GM23338 (cell line): ENCODE measurements at places on chromosomes 5 and 9. TPM values are rescaled to one million over a fixed set of nuclear protein-coding genes. Genes with fewer than 3 reads are reported as not detected.
A peak's percentile ranks its signal among the peaks of the same experiment; 100 is the strongest.

GRCh38 chr9:98961513-98962180, 17.9 kb downstream of the COL15A1 start:
- no peak for DNase-seq

- no peak for DNase-seq
These were observed 72.9 kb downstream of the SMIM15 start for GRCh38 chr5:61089351-61089750.

DNA sequence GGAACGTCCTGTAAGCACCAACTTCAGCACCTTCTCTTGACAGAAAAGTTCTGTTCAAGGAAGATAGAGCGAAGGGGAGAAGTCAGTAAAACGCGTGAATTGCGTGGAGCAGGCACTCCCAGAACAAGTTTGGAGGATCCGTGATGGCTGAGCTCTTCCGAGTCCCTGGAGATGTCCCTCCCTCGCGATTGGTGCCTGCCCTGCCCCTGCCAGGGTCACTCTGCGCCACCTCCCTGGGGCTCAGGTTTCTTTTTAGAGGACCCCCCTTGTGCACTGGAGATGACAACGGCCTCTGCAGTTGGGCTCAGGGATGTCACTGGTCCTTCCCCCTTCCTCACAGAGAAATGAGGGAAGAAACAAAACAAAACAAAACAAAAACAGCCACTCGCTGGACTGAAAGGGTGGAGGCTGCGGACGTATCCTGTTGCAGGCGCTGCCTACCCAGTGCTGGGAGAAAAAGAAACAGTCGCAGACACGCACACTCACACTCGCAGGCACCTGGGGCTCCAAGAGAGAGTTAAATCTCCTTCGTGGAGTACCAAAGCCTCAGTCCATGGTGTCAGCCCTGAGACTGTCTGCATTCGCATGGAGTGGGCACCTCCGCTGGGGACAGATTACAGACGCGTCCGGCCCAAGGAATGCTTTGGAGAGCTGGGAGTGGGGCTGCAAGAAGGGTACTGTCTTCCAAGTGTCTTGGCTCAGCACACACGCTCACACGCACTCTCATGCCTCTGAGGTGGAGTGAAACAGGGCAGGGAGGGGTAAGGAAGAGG, 512.7 kb downstream of the SLCO4C1 start:
- DNase-seq, result peak; percentile 33

DNA sequence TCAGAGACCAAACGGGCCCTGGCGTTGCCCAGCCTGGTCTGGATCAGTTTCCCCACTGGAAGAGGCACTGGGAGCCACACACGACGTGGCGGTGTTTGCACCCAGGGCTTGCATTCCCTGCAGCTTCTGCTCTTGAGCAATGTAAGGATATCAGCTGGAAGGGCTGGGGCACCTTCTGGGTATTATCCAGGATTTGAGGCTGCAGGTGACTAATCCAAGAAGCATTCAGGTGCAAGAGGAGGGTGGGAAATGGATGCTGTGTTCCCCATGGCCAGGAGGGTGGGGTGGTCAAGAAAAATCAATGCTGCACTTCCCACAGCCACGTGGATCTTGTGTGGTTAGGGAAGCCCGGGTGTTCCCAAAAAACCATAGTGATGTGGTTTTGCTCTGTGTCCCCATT, 430.9 kb downstream of the IRX2 start:
- no peak for DNase-seq

GRCh38 chr5:62093976-62094375, 212.0 kb upstream of the KIF2A start:
- peak; percentile 7 for DNase-seq

- peak; percentile 87 for DNase-seq
These were observed 10.8 kb upstream of the IFNA2 start for GRCh38 chr9:21395778-21396717.

- DNase-seq, result no peak
These were observed 526.9 kb downstream of the BNC2 start for GRCh38 chr9:16343249-16344237.

DNA sequence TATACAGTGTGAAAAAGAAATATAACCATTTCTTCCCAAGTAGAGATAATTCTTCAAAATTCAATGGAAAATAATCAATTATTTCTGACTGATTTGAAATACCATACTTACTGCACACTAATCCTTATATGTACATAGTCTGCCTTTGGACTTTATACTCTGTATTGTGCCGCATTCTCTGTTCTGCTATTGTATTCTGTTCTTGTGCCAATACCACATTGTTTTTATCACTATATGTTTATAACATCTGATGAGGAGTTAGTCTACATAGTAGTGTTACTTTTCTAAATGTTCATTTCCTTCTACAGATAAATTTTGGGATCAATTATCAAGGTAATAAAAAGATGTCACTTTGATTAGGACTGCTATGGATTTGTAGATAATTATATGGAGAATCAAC, 16.7 kb upstream of the ZNF462 start:
- DNase-seq, result no peak

DNA sequence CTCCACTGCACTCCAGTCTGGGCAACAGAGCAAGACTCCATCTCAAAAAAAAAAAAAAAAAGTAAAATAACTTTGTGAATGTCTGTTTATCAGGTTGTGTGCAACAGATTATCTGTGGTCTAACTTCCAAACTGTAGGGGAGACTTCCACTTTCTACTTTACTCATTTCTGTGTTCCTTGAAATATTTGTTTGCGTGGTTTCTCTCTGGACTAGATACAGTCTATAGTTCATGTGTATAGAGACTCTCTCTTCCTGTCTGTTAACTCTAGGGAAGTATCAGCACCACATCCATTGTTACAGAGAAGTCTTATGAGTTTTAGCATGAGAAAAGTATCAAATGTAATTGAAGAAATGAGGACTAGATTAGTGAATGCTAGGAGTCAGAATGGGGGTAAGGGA, 168.3 kb downstream of the LPAR1 start:
- DNase-seq, result no peak

GRCh38 chr5:157748760-157749461, 5.4 kb downstream of the LSM11 start:
- DNase-seq, result no peak

DNA sequence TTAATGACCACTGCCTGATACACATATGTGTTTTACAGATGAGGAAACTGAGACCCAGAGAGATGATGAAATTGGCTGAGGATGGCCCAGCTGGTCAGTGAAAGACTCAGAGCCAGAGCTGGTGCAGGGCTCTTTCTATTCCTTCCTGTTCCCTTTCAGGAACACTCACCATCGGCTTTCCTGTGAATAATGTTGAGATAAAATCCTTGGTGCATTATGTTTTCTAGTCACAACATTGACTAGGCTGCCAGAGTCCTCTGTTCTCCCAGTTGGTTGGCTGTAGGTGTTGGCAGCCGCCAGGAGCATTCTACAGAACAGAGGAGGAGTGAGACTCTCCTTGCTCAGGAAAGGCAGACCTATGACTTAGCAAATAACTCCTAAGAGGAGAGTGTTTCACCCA, 14.8 kb downstream of the TGFBI start:
- no peak for DNase-seq

DNA sequence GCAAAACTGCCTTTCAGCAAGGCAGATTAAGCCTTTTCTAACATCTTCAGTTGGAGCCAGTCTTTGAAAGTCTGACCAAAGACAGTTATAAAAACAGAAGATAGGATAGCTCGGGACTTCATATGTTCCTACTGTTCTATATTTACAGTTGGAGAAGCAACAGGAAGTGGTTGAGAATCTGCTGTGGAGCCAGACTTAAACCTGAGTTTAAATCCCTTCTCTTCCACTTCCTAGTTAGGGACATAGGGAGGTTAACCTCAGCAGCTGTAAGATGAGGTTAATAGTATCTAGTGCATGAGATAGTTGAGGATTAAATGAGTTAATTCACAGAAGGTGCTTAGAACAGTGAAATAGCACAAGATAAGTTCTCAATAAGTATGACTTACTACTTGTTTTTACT, 84.5 kb upstream of the FREM1 start:
- DNase-seq, result no peak

DNA sequence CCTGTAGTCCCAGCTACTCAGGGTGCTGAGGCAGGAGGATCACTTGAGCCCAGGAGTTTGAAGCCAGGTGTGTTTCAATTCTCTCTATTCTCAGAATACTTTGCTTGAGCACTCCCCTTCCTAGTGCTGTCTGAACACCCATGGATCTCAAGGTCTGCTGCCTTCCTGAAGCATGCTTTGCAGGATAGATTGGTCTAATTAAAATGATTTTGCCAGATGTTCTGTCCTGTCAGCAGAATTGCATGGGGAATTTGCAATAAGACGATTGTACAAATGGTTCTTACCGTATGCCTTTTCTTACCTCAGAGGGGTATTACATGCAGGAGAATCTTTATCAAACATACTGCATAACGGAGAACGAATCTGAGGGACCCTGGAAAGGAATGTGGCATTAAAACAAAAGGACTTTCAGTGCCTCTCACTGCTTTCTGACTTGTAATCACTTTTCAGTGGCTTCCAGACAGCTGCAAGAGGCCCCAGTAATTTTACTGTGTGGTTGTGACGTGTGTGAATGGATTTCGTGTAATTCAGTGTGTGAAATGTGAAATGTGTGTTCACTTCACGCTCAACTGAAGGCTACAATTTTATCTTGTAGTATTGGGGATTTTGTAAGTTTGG, 587.2 kb upstream of the SEMA6A start:
- DNase-seq, result peak; percentile 14

GRCh38 chr5:129082225-129083136, 12.1 kb upstream of the ISOC1 start:
- DNase-seq, result no peak

DNA sequence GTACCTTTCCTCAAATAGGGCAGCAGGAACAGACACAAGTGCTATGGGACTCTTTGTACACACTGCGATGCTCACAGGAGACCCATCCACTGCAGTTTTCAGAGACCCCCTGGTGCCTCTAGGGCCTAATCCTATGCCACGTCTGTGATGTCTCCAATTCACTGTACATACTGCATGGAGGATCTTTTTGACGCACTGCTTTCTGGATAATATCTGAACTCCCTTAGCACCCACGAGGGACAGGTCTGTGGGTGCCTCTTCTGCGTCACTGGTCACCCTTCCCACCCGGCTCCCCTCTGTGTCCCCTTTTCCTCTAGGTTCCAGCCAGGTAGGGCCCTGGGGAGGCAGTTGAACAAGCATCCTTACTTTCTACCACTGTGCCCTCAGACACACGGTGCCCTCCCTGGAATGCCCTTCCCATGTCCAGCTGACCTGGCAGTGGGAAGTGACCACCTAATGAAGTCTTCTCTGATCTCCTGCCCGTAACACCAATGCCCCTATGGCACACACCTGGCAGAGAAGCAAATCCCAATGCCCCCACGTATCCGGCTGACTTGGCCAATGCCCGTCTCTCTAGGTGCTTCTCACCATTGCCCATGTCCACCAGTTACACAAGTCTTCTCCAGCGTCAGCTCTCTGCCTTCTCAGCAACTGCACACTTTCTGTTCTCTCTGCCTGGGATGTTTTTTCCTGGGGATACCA, 41.5 kb downstream of the FOXI1 start:
- no peak for DNase-seq

- no peak for DNase-seq
These were observed 1.4 kb upstream of the PKD2L2 start for GRCh38 chr5:137887831-137888230.

- DNase-seq, result no peak
These were observed 1.4 kb upstream of the LARP1 start for GRCh38 chr5:154753792-154754191.

DNA sequence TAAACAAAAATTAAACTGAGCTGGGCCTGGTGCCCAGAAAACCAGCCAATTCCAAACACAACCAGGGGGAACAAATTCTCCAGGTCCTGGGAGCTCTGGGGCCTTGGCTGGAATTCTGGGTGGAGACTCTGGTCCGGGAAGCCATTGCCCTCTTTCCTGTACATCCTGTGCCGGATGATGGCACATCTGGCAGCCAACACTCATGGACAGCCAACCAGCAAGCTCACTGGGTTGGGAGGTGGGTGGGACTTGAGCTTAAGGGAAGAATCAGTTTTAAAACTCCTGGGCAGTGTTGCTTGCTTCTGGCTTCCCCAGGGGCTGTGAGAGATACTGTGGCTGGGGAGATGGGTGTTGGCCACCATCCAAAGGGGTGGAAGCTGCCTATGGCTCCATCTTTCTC, 56.1 kb downstream of the PCDH1 start:
- peak; percentile 3 for DNase-seq

SH3GLB2 gene
- 64.3 and 68.0 TPM in 2 replicates for total RNA-seq

FOXD4 gene
- total RNA-seq, result 0.31 TPM in 1 of 2 replicates, not detected in the other

PCDHB8 gene
- total RNA-seq, result 2.6 and 2.7 TPM in 2 replicates

ANKRD33B gene
- total RNA-seq, result 13.0 and 15.4 TPM in 2 replicates

TAF11L5 gene
- total RNA-seq, result not detected in 2 replicates

TOR4A gene
- 14.4 and 19.0 TPM in 2 replicates for total RNA-seq

GPBP1 gene
- 109 and 121 TPM in 2 replicates for total RNA-seq

QRFP gene
- total RNA-seq, result not detected in 2 replicates

ZDHHC11B gene
- 1.2 and 1.3 TPM in 2 replicates for total RNA-seq
